ENCODE measurements at places on chromosomes 6 and 20.

DNA sequence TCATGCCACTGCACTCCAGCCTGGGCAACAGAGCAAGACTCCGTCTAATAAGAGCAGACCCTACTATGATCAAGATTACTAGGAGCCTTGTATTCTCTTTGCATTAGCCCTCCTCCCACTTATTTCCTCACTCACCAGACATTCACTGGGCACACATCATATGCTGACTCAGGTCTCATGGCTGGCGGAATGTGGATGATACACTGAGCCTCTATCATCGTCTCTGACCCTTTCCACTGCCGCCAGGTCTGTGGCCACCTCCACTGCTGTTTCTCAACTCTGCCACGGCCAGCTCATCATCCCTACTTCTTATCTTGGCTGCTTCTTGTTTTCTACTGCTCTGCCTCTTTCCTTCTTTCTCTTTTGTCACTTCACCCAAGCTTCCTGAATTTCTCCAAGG is 161.0 kb downstream of the BACH2 start:
- DNase-seq: no peak

- no peak for DNase-seq
These were observed 246.4 kb downstream of the KHDRBS2 start for GRCh38 chr6:62039605-62040004.

DNA sequence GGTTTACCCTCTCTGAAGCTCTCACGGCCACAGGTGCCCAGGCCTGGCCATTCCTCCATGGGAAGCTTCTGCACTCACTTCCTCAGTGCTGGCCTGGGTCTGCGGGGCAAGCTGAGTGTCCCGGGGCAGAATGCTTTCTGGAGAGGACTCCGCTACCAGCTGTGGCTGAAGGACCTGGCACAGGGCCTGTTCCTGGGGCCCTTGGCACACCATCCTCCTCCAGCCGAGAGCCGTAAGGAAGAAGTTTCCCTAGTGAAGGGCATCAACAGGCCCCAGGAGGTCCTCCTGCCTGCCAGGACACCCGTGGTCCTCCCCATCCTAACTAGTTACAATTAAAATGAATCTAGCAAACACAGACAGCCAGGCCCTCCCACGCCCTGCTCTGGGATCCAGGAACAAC is 14.0 kb upstream of the KCNK15 start:
- DNase-seq: no peak

- DNase-seq: no peak
These were observed 74.4 kb downstream of the NOL4L start for GRCh38 chr20:32510601-32511357.

GRCh38 chr6:21265034-21265729 is 328.4 kb upstream of the SOX4 start:
- DNase-seq: no peak

DNA sequence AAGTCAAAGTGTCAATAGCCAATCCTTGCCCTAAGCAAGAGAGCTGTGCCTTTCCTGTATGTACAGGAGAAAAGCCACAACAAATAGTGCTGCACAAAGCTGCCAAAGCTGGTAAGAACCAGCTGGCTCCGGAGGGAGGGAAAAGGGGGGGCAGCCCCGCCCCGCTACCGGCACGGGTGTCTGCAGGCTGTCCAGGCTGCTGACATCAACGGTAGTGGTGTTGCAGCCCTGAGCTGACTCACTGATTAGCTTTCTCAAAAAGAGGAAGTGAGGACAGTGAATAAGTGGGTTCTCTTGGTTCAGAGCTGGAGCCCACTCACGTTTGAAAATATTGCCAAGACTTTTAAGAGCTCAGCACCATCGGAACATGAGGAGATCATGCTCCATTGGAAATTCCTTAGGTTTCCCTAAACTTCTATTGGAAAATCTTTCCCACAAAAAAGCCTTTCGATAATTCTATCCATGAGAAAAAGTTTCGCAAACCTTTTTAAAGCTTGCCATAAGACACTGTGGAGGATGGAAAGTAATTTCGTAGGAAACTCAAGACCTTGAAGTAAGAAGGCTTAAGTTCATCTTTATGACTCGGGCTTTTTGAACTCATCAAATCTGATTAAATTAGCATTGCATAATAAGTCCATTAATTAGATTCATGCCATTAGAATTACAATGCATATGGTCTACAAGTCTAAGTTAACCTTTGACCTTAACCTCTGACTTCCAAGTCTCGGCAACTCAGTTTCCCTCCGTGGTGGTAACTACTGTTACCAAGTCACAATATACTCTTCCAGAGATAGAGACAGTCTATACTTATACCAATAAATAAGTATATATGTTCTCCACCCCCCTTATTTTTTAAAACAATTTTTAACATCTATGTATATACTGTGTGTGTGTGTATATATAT is 67.0 kb downstream of the TNFRSF21 start:
- DNase-seq: peak; percentile 13

DNA sequence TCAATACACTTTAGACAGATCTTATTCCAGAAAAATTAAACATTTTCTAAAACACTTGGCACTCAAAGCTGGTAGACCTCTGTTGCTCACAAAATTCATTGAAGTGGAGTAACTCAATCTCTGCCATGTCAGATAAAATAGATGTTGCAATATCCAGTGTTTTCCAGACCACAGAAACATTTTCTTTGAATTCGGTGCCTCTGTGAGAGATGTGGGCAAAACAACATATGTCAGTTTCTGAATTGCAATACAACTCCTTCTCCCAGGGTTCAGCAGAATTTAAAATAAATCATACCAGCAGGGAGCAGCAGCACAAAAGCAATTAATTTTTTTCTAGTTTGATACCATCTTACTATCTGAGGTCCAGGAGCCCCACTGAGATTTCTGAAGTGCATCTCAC is 11.3 kb upstream of the PKHD1 start:
- DNase-seq: no peak

DNA sequence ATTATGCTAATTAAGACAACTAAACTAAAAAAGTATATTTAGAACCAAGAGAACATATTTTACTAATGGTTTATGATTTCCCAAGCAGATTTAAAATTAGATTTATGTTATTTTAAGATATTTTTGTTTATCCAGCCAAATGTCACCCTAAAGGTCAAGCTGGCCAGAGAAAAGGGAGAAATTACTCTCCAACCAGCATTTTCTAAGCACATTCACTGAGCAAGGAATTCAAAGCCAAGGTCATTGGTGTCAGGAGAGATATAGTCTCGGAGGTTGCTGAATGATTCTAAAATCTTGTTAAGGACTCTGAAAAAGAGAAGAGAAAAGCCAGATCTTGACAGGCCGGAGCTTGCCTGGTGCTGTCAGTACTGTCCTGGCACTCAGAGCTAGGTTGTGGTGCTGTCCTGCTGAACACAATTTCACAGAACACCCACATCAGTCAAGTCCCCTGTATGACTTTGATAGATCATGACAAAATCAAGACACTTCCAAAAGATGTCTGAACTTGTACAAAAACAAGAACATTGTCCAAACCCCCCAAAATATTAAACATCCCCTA is 222.3 kb upstream of the SMLR1 start:
- DNase-seq: no peak

DNA sequence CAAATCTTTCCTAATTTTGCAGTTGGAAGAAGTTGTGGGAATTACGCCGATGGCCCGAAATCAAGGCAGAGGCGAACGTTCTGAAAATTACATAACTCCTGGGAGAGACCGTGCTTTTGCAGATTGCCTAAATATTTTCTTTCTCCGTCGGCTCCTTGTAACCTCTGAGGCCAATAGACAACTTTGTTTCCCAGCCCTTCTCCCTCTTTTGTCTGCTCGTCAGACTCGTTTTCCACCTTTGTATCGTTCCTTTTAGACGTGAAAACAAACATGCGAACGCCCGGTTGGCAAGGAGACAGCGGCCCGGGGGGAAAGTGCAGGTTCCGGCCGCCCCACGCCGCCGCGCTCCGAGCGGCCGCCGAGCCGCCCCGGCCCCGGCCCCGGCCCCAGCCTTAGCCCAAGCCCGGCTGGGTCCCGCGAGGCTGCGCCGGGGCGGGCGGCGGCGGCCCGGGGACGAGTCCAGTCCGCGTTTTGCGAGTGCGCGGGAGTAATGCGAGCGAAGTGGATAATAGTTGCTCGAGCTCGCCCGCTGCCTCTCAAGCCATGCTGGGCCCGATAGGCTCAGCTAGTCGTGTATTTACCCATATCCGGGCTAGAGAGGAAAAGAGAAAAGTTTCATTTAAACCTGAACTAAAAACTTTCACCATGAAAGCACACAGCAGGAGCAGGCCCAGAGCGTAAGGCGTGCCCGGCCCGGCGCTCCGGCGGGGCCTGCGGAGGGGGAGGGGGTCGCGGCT is at the start of gene ARID1B:
Gene ARID1B (plus strand): TSS at position 539 of the 737 bp plus-strand sequence. CDS start 303 bp downstream, outside the sequence.
- DNase-seq: peak; percentile 63

DNA sequence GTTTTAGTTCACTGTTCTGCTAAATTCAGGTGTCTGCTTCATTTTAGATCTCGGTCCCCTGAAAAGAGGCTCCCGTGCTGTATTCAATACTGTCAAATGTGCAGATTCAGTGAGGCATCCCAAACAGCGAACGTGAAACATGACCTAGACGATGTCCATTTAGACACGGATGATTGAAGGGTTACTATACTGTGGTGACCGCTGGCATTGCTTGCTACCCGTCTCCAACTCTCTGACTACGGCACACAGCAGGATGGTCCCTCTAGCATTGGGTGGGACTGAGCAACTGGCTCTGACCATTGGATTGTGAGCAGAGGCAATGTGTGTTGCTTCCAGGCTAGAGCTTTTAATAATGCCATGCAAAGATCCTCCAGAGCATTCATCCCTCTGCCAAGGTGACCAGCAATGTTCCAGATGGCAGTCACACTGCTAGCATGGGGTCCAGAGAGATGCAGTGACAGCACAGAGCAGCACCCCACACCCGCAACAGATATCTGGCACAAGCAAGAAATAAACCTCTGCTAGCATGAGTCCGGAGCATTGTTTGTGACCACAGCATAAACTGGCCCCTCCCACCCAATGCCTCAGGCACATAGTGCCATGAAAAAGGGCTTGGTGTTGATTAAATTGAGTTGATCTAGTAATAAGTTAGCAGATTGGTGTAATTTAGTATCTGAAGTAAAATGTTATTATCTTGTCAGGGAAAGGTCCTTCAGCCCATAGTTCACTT is 9.0 kb downstream of the METTL24 start:
- DNase-seq: no peak

GRCh38 chr6:166644681-166645080 is 17.6 kb upstream of the RPS6KA2 start:
- DNase-seq: no peak

DNA sequence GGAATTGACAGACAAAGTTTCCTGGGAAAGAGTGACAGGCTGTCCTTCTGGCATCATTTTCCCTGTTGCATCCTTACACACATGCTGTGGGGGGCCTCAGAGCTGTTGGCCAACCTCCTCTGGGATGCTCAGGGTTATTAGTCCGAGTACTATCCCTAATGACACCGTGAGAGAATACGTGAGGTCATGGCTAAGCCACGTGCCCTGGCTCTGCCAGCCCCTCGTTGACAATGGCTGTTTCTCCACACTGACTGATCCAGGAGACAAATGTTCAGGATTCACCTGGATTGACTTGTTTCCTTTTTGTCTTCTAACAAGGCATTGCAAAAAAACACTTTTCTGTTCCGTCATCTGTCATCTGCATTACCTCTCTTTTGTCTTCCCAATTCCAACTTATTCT is 604.6 kb downstream of the TFAP2A start:
- DNase-seq: no peak

GRCh38 chr6:108944707-108945680 is 96.8 kb downstream of the ARMC2 start:
- DNase-seq: no peak

GRCh38 chr20:37280403-37280802 is 9.1 kb upstream of the MANBAL start:
- no peak for DNase-seq

DNA sequence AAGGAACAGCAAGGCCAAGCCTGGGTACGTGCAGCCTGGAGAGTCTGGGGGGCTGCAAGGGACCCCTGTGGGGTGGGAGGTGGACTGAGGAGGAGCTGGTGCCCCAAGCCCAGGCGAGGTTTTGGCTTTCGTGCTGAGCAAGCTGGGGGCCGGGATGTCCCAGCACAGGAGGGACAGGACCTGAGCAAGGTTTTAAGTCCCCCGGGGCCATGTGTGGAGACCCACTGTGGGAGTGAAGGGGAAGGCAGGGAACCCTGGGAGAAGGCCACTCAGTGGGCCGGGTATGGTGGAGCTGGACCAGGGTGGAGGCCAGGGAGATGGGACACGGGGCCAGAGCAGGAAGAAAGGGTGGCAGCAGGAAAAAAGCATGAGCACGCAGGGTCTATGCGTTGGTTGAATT is 419.2 kb upstream of the SULF2 start:
- DNase-seq: no peak
